ENCODE measurements at places on chromosomes 5 and 9. TPM values are rescaled to one million over a fixed set of nuclear protein-coding genes. Genes with fewer than 3 reads are reported as not detected.
A peak's percentile ranks its signal among the peaks of the same experiment; 100 is the strongest.

- DNase-seq = no peak
These were observed 18.0 kb downstream of the OTULINL start for GRCh38 chr5:14599476-14600127.

DNA sequence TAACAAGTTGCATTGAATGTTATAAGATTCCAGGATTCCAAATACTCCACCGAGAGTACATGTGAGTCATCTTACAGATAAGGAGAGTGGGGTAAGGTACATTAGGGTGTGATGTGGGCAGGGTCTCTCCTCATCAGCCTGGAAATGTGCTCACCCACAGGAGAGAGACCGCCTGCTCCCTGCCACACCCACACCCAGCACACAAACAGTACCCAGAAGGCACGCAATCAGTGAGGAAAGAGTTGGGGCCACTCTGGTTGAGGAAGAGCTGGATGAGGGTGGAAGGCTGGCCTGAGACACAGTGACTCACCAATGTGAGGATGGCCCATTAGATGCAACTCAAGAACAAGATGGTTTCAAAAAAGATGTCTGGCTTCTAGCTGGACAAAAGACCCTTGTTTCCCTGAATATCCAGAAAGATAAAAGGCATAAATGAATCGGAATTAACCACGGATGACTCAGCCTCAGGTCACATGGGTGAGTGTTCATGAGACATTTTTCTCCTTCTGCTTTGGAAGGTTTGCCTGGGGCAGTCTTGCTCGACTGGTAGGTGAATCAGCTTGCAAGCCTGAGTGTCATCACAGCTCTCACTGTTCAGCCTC is 51.1 kb upstream of the LHFPL2 start:
- no peak for DNase-seq

GRCh38 chr9:78320875-78321496 is 24.1 kb downstream of the PSAT1 start:
- no peak for DNase-seq

DNA sequence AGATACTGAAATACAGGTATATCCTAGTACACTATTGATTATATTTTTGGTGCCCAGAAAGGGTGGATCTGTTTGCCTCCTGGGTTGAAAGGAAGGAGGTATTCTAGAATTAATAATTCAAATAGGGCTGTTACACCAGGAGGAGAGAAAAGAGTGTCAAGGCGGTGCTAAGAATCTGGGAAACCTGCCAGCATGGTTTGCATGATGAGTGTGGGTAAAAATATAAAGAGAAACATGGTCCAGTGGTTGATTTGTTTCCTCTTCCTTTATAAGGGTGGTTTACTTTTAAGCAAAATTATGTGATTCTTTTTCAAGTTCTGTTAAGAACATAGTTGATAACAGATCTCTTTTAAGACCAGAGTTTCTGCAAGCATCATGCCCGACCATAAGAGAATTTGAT is 69.4 kb upstream of the NFIB start:
- peak; percentile 37 for DNase-seq

GRCh38 chr9:24035816-24036215 is 209.8 kb upstream of the ELAVL2 start:
- DNase-seq = peak; percentile 34

GRCh38 chr9:129178568-129179382 is 714 bp upstream of the IER5L start:
- DNase-seq = no peak

DNA sequence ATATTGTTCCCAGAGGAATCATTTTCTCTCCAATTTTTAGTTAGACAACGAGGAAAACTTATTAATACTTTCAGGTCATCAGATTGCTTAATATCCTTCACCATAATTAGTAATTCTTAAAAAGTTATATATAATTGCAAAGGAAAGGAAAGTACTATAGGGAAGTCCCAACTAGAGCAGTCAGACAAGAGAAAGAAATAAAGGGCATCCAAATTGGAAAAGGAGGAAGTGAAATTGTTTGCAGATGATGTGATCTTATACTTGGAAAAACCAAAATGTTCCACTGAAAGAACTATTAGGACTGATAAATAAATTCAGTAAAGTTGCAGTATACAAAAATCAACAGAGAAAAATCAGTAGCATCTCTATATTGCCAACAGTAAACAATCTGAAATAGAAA is 223.5 kb upstream of the MEF2C start:
- no peak for DNase-seq

GRCh38 chr5:154478752-154479159 is 729 bp upstream of the HAND1 start:
- DNase-seq = no peak

DNA sequence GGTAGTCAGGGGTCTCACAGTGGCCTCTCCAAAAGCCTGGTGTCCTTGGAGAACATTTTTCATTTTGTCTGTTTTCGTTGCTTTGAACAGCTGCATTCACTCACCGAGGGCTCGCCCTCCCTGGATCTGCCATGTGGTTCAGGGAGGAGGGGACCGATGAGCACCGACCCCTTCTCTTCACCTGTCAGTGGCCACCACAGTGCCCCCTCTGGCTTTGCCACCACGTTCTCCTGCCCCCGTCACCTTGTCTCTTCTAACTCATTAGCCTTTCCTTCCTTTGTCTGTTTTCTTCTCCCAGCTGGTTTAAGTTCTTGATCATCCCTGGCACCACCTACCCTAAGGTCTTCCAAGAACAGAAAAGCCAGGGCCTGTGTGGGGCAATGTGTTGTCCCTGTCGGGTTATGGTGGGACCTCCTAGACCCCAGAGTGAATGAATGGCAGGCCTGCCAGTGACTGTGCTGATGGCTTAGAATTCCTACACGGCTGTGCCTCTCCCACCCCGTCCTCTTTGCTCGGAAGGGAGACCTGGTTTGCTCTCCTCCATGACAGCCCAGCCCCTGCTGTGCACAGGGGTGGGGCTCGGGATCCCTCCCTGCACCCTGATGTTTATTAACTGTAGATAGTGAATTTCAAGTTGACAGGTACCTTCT is 90.0 kb downstream of the ANKRD33B start:
- no peak for DNase-seq

Gene CD74
- total RNA-seq = 11.3 TPM

Gene MOB3B
- 5.6 TPM for total RNA-seq

Gene MRPL22
- 24.2 TPM for total RNA-seq

Gene SPATA31A3
- total RNA-seq = not detected

Gene PLAC8L1
- not detected for total RNA-seq

Data from cerebellum (tissue), 4 donors.